ENCODE measurements at places on chromosomes 3 and 15.

DNA sequence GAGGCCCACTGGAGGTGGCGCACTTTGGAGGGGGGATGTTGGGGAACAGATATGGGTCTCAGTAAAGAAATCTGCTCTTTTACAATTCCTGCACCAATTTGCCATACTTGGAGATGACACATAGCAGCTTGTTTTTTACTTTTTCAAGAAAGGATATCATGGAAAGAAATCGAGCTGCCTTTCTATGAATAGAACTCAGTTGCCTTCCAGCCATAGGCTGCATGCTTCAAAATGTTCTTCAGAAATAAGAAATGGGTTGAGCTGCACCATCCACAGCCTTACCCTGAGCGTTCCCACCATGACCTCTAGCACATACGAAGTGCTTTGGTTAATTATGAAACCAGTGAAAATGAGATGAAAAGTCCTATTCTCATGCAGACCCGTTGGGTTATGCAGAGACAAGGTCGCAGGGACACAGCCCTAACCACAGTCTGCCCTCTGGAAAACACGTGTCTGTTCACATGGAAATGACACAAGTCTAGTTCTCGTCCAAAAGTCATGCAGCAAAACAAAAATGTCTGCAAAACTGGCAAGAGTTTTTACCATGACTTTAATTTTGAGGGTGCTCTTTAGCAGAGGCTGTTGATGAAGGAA, 36.3 kb downstream of the NGRN start:
- no peak for DNase-seq

- no peak for DNase-seq
Measured at GRCh38 chr3:34056951-34057390, 258.5 kb downstream of the PDCD6IP start.

- no peak for DNase-seq
Measured at GRCh38 chr3:158804441-158804840, 2.6 kb downstream of the MFSD1 start.

- DNase-seq, result peak; percentile 43
Measured at GRCh38 chr3:160003520-160004128, 15.0 kb downstream of the IL12A start.

GRCh38 chr3:127669541-127670228, 3.1 kb upstream of the ABTB1 start:
- DNase-seq, result no peak

DNA sequence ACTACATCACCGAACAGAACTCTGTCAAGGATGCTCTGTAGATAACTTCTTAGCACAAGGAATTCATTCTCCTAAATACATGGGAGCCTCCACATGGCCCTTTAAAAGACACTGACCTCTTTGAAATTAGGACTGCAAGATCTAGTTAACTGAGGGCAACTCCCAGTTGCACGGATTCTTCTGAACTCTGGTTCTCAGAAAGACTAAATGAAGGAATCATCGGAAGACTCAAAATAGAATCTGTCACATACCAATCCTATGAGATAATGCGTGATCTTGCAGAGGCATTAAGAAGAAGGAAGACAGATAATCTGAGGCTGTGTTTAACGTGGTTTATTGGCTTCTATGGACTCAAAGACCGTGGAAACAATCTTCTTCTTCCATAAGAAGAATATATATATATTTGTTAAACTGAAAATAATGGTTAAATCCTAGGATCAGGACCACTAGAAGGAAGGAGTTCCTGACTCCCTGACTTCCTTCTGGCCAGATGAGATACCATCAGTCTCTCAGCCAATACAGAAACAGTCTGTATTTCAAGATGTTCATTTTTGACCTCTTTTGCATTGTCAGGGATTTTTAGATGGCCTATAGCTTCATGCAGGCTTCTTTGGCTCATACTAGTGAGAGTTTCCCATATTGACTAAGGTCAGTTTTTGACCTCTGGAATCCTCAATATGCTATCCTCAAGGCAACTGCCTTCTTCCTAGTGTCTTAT, 33.9 kb upstream of the TBC1D23 start:
- peak; percentile 28 for DNase-seq

GRCh38 chr15:58148633-58149445, 10.7 kb downstream of the AQP9 start:
- DNase-seq, result no peak

GRCh38 chr3:48475188-48475587, 28.7 kb downstream of the ATRIP start:
- no peak for DNase-seq

GRCh38 chr3:47556351-47556750, 22.3 kb downstream of the CSPG5 start:
- no peak for DNase-seq

GRCh38 chr3:143795874-143796273, 52.4 kb downstream of the SLC9A9 start:
- DNase-seq, result no peak

DNA sequence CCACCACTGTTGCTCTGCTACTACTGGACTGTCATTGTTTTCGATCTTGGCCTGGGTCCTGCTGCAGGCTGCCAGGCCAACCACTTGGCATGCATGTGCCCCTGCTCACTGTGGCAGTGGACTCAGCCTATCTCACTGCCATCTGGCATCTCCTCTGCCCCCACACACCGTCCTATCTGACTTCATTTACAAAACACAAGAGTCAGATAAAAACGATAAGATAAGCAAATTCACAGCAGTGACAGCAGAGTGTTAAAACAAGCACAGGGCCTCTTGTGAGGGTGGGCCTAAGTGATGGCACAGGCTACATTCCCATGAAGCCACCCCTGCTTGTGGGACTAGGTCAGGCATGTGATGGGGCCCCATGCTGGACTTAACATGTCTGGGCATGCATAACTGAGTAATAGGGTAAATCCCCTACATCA, 68.1 kb downstream of the CRYGS start:
- DNase-seq, result no peak

- DNase-seq, result peak; percentile 85
Measured at GRCh38 chr3:115623044-115623868, at the start of gene GAP43. TSS of gene GAP43 (plus strand) at chr3:115623510. CDS start at chr3:115623690, 180 bp downstream.

DNA sequence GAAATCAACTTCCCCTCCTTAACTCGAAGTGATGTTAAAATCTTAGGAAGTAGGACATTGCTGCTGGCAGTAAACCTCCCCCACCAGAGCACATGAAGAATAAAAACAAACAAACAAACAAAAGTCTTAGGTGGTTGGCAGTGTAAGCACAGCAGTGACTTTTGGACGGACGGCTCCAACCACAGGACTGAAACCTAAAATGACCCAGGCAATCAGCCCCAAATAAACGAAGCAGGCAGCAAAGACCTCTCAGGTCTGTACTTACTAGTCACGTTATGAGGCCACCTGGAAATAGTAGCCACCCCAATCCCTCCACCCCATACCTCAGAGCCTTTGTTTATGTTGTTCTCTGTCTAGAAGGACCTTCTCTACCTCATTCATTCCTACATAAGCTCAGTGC, 33.5 kb upstream of the HES1 start:
- no peak for DNase-seq

DNA sequence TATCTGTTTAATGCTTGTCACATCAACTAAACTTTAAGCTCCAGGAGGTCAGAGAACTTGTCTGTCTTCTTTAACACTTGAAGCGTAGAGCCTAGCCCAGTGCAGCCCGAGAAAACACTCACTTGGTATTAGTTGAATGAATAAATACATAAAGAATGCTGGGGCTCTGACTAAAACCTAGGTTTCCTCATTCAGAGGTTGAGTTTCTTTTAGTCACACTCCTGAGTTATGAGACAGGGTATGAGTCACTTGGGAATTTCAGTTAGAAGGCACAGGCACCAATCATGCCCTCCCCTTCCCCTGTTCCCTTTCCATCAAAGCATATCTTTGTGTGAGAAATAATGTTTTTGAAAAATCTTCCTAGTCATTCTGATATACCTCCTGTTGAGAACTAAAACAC, 589.8 kb upstream of the DPPA4 start:
- peak; percentile 96 for DNase-seq

- DNase-seq, result peak; percentile 13
Measured at GRCh38 chr3:185084901-185085300, 68.0 kb downstream of the C3orf70 start.

GRCh38 chr3:72407766-72408165, 440.5 kb downstream of the SHQ1 start:
- DNase-seq, result no peak

DNA sequence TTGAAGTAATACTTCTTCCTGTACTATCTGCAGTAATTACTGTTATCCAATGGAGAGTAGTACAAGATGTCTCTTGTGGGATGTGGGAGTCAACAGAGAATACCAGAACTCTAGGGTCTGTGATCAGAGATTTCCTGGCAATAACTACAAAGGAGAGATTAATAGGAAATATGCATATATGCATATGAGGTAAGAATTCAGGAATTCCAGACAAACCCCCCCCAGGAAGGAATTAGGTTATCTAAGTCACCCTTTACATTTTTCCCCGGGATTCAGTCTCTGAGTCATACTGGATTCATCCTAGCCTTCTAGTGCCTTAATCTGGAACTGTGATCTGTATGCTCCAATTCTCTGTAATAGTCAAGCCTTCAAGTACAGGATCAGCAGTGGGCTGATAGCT, 49.4 kb downstream of the GTF2E1 start:
- DNase-seq, result peak; percentile 61

DNA sequence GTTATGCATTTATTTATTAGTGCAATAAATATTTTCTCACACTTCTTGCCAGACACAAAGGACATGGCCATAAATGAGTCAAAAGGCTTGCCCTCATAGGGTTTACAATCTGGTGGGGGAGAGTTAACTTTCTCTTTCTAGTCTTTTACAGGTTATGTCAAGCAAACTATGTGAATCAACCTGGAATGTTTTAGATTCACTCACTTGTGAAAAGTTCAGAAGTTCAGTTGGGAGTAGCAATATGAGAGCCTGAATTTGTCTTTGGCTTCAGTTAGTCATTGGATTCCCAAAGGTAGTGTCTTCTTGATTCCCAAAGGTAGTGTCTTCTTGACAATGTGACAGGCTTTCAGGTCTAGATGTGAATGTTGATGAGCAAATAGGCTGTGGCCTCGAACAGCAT, 264.8 kb downstream of the SOX2 start:
- DNase-seq, result no peak

- DNase-seq, result no peak
Measured at GRCh38 chr3:124234852-124235252, 242.9 kb upstream of the ROPN1 start.

DNA sequence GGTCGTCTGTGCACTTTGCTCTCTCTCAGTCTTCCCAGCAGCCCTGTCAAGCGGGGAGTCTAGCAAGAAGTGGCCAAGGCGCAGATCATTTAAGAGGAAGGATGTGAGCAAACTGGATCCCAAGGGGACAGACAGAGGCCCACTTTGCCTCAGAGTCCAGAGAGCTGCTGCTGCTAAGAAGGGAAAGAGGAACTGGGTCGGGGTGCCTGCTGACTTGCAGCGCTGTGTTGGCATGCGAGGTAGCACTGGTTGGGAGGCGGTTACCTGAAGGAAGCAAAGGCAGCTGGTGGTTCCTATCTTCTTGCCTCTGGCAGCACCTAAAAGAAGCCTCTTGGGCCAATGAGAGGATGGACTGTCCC, 28.1 kb downstream of the SMAD3 start:
- DNase-seq, result no peak

DNA sequence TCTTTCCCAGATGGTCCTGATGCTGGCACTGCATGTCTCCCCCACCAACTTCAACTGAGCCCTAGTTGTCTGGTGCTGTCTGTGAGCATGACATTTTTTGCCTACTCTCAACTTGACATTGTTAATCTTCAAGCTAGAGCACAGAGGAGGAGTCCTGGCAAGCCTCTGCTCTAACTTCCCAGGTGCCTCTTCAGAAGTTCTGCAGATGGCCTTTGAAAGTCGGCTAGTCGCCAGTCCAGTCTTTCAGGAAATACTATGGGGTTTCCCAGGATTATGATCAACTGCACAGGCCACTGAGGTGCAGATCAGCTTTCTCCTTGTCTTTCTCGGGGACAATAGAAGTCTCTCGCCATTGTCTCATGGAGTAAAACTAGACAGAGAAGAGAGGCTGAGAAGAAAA, 86.7 kb downstream of the ST8SIA2 start:
- no peak for DNase-seq

- DNase-seq, result no peak
Measured at GRCh38 chr3:149174901-149175300, 45.5 kb downstream of the HPS3 start.

GRCh38 chr3:180828723-180829408, 83.6 kb upstream of the FXR1 start:
- no peak for DNase-seq

DNA sequence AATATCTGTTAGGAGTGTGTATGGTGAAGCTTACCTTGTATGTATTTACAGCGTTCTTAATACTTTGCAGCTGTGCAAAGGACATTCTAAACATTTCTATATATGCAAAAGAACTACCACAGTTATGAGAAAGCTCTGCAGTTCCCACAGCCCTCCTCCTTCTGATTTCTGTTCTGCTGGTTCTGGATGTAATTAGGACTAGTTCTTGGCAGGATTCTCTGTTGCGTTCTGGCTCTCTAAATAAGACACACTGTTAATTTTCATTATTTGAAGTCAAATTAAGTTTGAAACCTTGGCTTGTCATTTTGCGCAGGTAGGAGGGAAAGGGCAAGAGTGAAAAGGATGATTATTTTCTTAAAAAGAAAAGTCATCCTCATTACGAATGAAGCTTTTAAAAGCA, 76.4 kb downstream of the FNDC3B start:
- no peak for DNase-seq

DNA sequence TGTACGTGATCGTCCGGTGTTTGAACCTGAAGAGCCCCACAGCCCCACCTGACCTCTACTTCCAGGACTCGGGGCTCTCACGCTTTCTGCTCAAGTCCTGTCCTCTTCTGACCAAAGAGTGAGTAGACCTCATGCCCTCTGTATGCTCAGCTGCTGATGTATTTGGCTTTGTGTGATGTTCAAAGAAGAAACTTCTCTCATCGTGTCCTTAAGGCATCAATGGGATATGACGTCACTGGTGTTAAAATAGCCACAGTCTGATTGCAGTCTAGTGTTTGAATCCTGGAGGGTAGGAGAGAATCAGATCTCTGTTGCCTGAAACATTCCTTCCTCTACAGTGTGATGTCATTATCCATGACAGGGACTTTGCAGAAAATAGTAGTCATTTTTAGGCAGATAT, 28.1 kb downstream of the ABHD2 start:
- DNase-seq, result peak; percentile 83

GRCh38 chr3:127544192-127544802, 46.2 kb downstream of the TPRA1 start:
- peak; percentile 70 for DNase-seq
